ENCODE measurements at places on chromosomes 5 and 9. TPM values are rescaled to one million over a fixed set of nuclear protein-coding genes. Genes with fewer than 3 reads are reported as not detected.
A peak's percentile ranks its signal among the peaks of the same experiment; 100 is the strongest.

GRCh38 chr9:12271421-12271891 is 421.7 kb upstream of the TYRP1 start:
- no peak for DNase-seq

DNA sequence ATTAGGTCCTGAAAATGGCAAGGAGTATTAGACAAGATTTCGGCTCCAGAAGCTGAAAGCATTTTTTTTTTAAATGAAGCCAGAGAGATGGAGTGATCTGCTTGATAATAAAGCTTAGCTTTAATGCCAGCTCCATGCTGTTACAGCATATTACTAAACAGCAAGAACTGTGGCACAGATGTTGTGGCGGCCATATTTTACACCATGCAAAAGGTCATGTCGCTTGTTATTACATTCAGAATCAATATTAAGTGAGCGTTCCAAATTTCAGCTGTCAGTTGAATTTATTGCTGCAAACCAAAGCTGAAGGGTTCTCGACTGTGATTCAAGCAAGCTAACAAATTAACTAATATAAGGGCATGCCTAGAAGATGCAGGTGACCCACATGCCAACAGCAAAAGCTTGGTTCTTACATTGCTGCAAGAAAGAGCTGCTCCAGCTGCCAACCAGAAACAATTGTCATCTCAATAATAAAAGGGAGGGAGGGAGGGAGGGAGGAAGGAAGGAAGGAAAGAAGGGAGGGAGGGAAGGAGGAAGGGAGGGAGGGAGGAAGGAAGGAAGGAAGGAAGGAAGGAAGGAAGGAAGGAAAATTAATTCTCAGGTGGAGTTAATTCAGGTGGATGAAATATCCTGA is 517.7 kb upstream of the WWC1 start:
- DNase-seq: no peak

- no peak for DNase-seq
These were observed 32.1 kb downstream of the UBTD2 start for GRCh38 chr5:172251419-172251818.

DNA sequence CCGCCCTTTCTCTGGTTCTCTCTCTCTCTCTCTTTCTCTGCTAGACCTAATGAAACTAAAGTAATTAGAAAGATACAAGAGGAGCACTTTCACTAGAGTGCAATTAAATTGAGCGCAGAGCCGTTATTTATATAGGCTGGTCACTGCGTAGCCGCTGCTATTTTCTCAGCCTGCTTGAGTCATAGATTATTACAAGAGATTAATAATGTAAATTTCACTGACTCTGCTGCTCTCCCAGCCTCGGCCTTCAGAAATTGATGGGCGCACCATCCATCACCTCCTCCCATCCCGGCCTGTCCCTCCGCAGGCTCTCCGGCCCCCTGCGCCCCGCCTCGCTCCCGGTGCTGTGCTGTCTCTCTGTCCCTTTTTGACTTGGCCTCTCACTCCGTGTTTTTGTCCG is 268.0 kb upstream of the MVB12B start:
- DNase-seq: no peak

DNA sequence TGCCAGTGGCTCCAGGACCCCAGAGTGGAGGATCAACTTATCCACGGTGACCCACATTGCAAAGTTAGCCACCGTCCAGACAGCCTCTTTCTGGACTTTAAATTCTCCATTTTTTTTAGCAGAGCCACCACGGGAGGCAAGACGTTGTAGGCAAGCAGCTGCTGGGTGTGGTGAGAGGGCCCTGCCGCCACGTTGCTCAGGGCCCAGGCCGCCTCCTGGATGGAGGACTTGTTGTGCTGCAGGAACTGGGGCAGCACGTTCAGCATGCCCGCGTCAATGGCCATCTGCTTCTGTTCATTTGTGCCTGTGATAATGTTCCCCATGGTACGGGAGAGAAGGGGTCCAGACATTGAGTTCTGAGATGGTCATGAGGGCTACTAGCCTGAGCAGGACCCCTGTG is 114.3 kb upstream of the POC5 start:
- no peak for DNase-seq

- no peak for DNase-seq
These were observed 26.2 kb upstream of the ACOT12 start for GRCh38 chr5:81420039-81420667.

PCDHB11 gene
- total RNA-seq: 1.9 TPM

- no peak for DNase-seq
These were observed 439.0 kb downstream of the CSNK1G3 start for GRCh38 chr5:123950701-123951581.

DNA sequence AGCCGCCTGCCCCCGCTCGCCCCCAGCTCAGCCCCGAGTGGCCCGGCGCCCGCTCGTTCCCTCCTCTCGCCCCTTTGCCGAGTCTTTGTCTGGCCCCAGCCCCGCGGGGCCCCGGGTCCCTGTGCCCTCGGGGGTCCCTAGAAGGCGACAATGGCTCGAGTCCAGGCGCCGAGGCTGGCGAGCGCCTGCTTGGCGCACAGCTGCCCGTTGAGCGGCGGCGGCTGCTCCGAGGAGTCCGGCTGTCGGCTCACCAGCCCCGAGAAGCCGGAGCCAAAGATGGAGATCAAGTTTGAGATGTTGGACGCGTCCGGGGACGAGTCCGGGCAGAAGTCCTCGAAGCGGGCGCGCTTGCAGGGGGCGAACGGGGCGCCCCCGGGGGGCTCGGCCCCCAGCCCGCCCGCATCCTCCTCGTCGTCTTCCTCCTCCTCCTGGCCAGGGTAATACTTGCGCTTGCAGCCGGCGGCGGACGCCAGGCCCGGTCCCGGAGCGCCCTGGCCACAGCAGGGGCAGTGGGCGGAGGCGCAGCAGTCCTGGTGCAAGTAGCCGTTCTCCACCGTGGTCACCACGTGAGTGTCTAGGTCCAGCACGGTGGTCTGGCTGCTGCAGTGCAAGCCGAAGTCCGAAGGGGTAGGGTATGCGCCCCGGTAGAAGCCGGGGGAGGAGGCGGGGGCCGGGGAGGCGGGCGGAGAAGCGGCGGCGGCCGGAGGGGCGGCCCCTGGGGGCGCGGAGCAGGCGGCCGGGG is 1.2 kb downstream of the IER5L start:
- DNase-seq: no peak

DNA sequence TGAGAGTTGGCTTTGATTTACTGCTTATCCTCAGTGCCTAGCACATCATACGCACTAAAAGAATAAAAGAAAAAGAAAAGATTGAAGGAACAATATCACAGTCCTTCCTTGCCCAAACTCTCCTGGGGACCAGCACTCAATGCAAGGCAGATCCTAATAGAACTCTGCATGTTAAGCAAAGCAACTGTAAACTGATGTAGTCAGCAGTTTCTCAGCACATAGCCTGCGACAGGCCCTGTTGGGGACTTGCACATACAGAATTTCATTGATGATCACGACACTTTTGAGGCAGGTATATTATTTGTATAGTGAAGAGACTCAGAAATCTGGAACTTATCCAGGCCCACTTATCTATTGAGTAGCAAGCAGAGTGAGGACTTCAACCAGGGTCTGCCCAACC is 15.4 kb downstream of the NIPAL4 start:
- DNase-seq: peak; percentile 3

TGFBR1 gene
- total RNA-seq: 21.8 TPM

DNA sequence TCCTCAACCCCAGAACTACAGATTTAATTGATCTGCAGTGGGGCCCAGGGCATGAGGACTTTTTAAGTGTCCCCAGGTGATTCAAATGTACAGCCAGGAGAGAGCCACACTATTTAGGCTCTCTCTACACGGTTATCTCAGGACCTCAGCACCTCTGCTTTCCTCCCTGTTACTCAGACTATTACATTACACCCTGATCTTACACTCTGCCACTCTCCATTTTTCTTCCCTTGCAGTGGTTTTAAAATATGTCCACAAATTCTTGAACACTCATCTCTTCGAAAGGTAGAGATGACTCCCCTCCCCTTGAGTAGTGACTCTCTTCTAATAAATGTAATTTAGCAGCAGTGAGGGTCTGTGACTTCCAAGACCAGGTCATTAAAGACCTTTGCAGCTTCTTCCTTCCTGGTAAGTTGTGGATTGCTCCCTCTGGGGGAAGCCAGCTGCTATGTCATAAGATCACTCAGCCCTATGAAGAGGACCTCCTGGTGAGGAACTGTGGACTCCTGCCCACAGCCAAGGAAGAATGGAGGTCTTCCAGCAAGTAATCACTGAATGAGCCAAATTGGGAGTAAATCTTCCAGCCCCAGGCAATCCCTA is 87.5 kb upstream of the SSBP2 start:
- no peak for DNase-seq

DNA sequence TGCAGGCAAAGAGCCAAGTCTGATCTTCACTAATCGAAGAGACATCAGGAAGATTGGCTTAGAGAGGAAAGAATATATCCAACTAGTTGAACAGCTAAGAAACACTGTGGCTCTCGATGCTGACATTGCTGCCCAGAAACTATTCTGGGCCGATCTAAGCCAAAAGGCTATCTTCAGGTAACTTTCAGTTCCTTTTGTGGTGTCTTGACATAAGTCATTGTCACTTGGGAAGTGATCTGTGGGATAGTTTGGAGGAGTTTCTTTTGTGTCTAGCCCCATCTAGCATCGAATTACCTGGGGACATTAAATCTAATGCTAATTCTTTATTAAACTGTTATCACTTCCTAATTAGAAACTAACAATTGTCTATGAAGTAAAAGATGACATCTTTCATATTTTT is 24.0 kb downstream of the VLDLR start:
- no peak for DNase-seq

DNA sequence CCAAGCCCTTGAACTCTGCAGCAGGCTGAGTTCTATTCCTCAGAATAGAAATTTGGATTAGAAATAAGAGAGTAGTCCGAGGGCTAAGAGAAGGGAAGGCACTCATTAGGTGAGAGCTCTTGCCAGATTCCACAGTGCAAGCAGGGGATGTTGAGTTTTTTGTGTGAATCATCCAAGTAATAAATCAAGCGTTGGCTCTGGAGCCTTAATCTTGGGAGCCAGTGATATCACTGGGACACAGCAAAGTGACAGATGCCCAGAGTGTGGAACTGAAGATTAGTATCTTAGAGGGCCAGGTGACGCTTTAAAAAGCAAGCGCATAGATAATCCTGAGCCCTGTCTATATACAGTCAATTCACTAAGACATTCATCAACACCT is 60.3 kb downstream of the FOXD1 start:
- no peak for DNase-seq

DNA sequence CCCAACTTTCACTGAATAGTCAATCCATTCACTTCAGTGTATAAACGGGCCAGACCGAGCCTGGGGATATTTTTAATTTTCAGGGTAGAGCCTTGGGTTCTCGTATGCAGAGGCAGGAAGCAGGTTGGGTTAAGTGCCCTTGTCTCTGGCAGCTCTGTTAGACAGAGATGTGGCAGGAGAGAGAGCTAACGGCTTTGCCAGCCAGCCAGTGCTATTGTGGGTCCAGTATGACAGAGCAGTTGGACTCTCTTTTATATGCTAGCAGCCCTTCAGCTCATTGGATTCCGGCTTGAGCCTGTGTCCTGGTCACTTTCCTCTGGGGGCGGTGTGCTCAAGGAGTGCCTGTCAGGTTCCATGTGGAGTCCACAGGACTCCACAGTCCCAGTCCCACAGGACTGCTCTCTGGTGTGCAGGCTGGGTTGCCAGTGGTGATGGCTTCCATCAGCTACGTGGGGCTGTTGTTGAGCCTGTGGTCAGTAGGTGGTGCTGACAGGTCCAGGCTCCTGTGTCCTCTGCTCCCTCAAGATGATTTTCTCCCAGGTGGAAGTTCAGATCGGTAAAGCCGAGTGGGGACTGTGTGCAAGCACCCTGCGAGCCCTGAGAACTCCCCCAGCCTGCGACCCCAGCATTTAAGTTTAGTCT is 14.3 kb downstream of the CLTA start:
- no peak for DNase-seq

LNPEP gene
- 61.4 TPM for total RNA-seq

IL5 gene
- total RNA-seq: not detected

DNA sequence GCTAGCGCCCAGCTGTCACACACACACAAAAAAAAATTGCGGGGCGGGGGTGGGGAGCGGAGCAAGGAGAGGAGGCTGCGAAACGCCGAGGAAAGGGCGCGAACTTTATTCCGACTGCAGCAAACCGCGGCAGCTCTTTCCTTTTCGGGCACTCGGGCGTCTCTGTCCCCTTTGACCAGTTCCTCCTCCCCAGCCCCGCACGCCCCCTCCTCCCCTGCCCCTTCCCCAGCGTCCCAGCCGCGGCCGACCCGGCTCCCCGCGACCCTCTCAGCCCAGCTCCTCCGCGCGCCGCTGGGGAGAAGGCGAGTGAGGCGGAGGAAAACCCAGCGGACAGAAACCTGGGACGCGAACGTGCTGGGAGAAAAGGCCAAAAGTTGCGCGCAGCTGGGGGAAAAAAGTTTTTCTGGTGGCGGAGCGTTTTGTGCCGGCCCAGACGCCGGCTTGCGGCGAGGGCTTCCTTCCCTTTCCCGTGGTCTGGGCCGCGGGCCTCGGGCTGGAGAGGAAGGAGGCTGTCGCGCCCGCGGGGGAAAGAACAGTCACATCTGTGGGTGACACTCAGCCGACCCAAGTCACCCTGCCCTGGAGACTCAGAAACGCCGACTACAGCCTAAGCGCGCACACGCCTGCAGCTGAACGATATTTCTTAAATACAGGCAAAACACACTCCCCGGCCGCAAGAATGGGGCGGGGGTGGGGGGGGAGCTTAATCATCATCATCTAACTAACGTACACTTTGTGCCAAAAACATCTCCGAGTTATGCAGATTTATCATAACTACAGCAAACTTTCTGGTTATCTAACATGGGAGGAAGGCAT is 1.1 kb upstream of the BNC2 start:
- DNase-seq: no peak

DNA sequence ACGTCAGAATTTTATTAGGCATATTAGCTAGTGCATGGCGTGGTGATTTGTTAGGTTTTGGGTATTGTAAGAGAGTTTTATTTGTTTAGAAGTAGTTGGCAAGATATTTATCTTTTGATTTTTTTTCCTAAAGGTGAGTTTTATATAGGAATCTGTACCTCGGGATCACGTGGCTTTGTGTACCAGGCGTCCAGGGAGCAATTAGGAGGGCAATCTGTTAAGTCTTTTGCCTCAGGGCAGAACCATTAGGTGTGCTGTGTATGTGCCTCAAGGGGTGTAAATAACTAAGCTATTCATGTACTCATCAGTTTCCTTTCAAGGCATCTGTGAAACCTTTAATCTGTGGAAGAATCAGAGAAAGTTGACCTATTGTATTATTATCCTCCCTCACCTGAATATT is 39.4 kb downstream of the ZSWIM6 start:
- no peak for DNase-seq

CDC14B gene
- 25.5 TPM for total RNA-seq

GRCh38 chr5:34599471-34600117 is 56.5 kb upstream of the RAI14 start:
- DNase-seq: no peak

All from cardiac septum (tissue), 1 donor.